Stimulated activated CD4-positive, alpha-beta T cell treated with anti-CD3 and anti-CD28 coated beads, Interleukin-15, amount 100 ng/mL, for 1 hour (primary cell): ENCODE measurements at places on chromosomes 4 and X.
A peak's percentile ranks its signal among the peaks of the same experiment; 100 is the strongest.

DNA sequence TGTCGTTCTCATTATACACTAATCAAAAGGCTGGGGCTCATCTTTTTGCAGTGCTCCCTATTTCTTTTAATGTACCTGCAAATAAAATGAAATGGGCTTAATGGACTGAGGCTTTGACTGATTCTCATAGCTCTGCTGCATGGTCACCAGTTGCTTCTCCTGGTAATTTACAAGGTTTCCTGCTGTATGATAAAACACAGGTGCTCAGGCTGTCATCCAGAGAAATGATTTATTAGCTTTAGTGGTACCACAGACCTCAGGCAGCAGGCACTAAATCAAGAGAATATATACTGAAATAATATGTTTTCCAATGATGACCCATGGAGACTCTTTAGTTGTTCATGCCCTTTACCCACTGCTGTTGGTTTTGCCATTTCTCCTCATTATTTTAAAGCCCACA lies 137.7 kb downstream of the C4orf33 start:
- DNase-seq = no peak

GRCh38 chr4:157246964-157247363 lies 26.4 kb downstream of the GRIA2 start:
- DNase-seq = no peak

DNA sequence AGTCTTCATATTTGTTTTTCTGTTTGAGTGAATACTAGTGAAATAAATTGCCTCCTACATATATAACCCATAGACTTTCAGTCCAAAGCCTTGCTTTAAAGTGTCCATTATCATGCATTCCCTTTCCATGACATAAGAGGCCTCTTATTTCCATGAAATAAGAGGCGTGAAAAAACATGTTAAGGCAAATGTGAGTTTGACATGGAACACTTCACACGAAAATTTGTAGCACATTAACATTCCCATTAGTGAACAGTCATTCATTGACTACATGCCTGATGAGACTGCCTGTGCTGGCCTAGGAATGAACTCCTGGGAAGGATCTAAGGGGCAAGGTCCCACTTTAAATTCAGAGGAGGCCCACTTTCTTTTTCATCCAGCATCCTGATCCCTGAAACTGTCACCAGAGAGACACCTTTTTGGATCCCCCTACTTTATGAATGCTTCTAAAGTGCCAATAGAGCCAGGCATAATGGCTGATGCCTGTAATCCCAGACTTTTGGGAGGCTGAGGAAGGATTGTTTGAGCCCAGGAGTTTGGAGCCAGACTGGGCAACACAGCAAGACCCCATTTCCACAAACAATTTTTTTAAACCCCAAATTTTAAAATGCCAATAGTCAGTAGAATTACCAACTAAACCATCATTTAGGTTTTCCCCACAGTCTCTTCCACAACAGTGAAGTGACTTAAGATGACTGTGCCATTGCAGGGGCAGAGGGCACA lies 6.7 kb downstream of the RTL8B start:
- no peak for DNase-seq

GRCh38 chr4:142369141-142369540 lies 477.0 kb downstream of the INPP4B start:
- DNase-seq = no peak

- no peak for DNase-seq
Observed at GRCh38 chr4:53706422-53707032, 115.2 kb upstream of the LNX1 start.

DNA sequence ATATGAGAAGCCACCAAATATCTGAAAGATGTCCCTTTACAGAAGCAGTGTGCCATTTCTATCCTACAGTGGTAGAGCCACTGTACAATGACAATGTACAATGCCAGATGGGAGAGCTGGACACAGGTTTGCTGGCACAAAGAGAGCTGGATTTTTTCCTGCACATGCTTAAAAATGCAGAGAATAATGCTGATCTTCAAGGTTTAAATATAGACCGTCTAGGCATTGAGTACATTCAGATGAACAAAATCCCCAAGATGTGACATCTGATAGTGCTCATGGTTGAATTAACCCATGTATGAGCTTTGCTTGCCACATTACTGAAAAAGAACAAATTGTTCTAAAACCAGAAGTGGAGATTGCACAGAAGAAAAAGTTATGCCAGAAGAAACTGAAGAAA lies 11.7 kb downstream of the ADGRL3 start:
- DNase-seq = no peak

GRCh38 chr4:82745173-82745842 lies 53.3 kb downstream of the SCD5 start:
- no peak for DNase-seq

- DNase-seq = no peak
Observed at GRCh38 chr4:54373718-54374210, 144.7 kb downstream of the PDGFRA start.

GRCh38 chr4:78057600-78058550 lies 752 bp downstream of the FRAS1 start:
- DNase-seq = no peak

GRCh38 chrX:21745756-21746155 lies 12.2 kb downstream of the SMPX start:
- DNase-seq = peak; percentile 15

- DNase-seq = no peak
Observed at GRCh38 chr4:38316045-38316444, 348.0 kb upstream of the KLF3 start.

DNA sequence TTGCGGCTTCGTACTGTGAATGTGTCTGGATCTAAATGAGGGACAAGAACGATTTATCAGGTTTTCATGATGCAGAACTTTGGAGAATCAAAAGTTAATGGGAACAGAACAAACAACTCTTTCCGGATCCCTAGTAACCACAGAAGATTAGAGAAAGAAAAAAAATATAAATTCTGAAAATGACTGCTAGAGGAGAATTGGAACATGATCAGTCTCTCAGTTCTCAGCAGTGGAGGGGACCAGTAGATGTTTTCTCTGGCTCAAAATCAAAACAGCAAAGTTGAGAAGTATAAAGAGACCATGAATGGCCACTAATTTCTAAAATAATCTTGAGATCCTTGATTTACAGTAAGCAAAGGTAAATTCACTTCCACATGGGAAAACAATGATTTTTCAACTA lies 38.1 kb upstream of the GK2 start:
- DNase-seq = no peak

DNA sequence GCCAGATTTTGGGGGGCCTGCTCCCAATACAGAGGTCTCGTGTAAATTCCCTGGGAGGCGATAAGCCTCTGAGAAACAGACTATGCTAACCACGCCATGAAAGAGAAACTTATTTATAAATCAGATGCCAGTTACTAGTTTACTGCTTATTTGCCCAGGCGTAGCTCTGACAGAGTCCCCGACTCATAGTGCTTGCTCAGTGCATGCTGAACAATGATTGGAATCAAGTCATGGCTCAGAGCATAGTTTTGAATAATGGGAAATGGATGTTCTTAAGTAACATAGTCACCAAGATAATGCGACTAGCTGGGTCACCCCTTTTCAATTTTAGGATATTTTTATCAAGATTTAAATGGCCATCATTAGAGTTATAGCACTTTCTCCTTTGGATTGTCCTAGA lies 39.9 kb downstream of the HTT start:
- no peak for DNase-seq

DNA sequence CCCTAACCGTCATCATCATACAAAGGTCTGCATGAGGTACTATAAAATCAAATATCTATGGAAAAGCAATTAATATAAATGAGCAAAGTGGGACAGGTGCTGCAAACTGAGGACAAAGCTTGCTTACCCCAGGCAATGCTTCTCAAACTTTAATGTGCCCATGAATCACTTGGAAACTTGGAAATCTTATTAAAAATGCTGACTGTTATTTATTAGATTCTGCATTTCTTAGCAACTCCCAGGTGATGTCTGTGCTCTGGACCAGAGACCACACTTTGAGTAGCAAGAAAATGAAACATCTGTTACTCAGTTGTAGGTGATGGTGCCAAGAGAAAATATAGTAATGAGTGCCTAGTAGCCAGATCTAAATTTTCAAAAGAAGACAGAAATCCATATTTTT lies 890.4 kb upstream of the FTHL17 start:
- no peak for DNase-seq

GRCh38 chr4:168847771-168848502 lies 162.1 kb downstream of the CBR4 start:
- DNase-seq = no peak

DNA sequence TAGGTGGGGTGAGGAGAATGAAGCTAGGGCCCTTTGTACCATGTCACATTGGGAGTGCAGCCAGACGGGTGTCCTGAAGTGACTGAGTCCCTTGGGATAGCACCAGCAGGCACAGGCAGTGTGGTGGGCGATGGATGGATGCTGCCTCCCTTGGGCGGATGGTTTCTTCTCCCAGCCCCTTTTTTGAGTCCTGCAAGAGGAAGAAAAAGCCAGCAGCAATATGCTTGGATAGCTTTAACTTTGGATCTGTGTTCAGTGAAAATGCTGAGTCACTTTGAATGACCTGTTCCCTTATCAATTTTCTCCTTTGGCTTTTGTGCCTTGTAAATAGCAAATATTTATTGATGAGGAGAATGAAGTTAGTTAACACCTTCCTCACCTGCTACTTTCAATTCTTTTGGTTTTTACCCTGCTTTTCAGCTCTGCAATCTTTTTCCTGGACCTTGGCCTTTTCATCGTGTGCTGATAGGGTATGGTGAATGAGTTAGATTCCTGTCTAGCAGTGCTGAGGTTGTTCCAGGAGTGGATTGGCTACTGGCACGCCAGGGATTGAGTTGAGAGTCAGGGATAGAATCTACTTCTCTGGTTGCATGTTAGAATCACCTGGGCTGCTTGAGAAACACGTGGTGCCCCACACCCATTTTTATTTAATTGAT lies 10.2 kb downstream of the DCUN1D4 start:
- DNase-seq = no peak

GRCh38 chr4:86935853-86936733 lies 1.3 kb downstream of the AFF1 start:
- peak; percentile 56 for DNase-seq

GRCh38 chrX:38052096-38052495 lies 45.7 kb downstream of the SYTL5 start:
- no peak for DNase-seq
